ENCODE measurements at places on chromosomes 11 and 22. TPM values are rescaled to one million over a fixed set of nuclear protein-coding genes. Genes with fewer than 3 reads are reported as not detected.

Gene CASP5
- 3.4 TPM for total RNA-seq

Gene RAB39A
- 2.5 TPM for total RNA-seq

Gene SYT13
- not detected for total RNA-seq

Gene TMPRSS4
- 3.8 TPM for total RNA-seq

Gene ATP6V1E1
- 131 TPM for total RNA-seq

Gene FZD4
- 36.8 TPM for total RNA-seq

Gene OR11H1
- not detected for total RNA-seq

Gene JHY
- 11.5 TPM for total RNA-seq

Measured in upper lobe of left lung (tissue), 6 donors.